ENCODE measurements at places on chromosomes 5 and 9. TPM values are rescaled to one million over a fixed set of nuclear protein-coding genes. Genes with fewer than 3 reads are reported as not detected.

DNA sequence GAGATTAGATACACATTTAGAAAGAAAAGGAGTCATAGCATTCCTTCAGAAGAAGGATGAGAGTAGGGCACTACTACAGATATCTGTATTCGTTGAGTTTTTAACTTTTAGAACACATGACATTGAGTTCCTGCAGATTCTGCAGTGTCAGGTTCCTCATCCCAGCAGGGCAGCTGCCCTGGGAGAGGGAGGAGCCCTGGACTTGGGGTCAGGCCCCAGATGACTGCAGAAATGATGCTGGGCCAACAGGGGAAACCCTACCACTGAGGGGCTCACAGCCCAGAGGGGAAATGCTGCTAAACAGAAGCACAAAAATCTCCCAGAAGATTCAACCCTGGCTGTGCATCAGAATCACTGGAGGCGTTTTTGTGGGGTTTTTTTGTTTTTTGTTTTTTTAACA lies 68.9 kb upstream of the TAF1L start:
- H3K4me3 ChIP-seq: no peak overlapping the region
- H3K36me3 ChIP-seq: no peaks in the 10 kb centered on the region
- H3K27me3 ChIP-seq: no peaks in the 10 kb centered on the region
- H3K4me1 ChIP-seq: no peaks in the 10 kb centered on the region
- H3K27ac ChIP-seq: no peak overlapping the region

- H3K27me3 ChIP-seq: peaks cover 16% of the 10 kb centered on the region
- no peak within 1 kb of the TSS for H3K4me3 ChIP-seq
- H3K27ac ChIP-seq: no peak within 1 kb of the TSS
- H3K36me3 ChIP-seq: no peaks in the 10 kb centered on the region
Measured at GRCh38 chr5:54985301-54986268, at the start of gene ESM1. Gene ESM1 (minus strand): TSS chr5:54985593. CDS start chr5:54985517, 76 bp downstream.

Gene RFK
- 13.8 TPM for total RNA-seq

Gene PCDHB14
- total RNA-seq: 2.8 TPM

GRCh38 chr5:41795125-41795524 lies 75.1 kb downstream of the OXCT1 start:
- no peak overlapping the region for H3K4me3 ChIP-seq
- DNase-seq: no peak
- H3K36me3 ChIP-seq: peaks cover 6% of the 10 kb centered on the region
- no peak overlapping the region for H3K27ac ChIP-seq

Gene ABITRAM
- 10.3 TPM for total RNA-seq

DNA sequence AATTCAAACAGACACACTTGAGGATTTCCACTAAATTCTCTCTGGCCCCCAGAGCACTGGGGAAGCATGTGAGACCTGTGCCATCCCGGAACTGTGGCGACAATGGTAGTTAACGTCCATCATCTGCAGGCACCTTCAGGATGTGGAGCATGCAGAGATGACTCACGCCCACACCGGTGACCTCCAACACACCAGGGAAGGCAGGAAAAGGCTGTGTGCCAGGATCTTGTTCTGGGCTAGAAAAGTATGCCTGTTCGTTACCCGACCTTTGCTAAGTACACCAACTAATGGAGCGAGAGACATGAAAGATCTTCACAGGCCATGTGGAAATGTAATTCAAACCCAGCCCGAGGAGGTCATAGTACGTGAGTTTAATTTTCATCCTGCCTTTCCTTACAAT lies 208.8 kb downstream of the MELK start:
- H3K27me3 ChIP-seq: peaks cover 14% of the 10 kb centered on the region
- no peaks in the 10 kb centered on the region for H3K4me1 ChIP-seq
- no peaks in the 10 kb centered on the region for H3K36me3 ChIP-seq
- no peak overlapping the region for H3K4me3 ChIP-seq
- H3K27ac ChIP-seq: no peak overlapping the region

Gene MARCHF3
- 12.7 TPM for total RNA-seq

Gene LECT2
- total RNA-seq: not detected

Gene GARNL3
- 6.6 TPM for total RNA-seq

GRCh38 chr5:86869268-86869667 lies 251.5 kb downstream of the COX7C start:
- no peaks in the 10 kb centered on the region for H3K4me1 ChIP-seq
- no peaks in the 10 kb centered on the region for H3K27me3 ChIP-seq
- no peak overlapping the region for H3K4me3 ChIP-seq
- no peaks in the 10 kb centered on the region for H3K36me3 ChIP-seq
- no peak overlapping the region for H3K27ac ChIP-seq

Gene LMNB1
- 68.8 TPM for total RNA-seq

GRCh38 chr5:78821536-78822021 lies 163.5 kb downstream of the ARSB start:
- H3K4me1 ChIP-seq: peaks cover 8% of the 10 kb centered on the region
- no peaks in the 10 kb centered on the region for H3K27me3 ChIP-seq
- DNase-seq: no peak
- no peak overlapping the region for H3K4me3 ChIP-seq
- no peak overlapping the region for H3K27ac ChIP-seq

DNA sequence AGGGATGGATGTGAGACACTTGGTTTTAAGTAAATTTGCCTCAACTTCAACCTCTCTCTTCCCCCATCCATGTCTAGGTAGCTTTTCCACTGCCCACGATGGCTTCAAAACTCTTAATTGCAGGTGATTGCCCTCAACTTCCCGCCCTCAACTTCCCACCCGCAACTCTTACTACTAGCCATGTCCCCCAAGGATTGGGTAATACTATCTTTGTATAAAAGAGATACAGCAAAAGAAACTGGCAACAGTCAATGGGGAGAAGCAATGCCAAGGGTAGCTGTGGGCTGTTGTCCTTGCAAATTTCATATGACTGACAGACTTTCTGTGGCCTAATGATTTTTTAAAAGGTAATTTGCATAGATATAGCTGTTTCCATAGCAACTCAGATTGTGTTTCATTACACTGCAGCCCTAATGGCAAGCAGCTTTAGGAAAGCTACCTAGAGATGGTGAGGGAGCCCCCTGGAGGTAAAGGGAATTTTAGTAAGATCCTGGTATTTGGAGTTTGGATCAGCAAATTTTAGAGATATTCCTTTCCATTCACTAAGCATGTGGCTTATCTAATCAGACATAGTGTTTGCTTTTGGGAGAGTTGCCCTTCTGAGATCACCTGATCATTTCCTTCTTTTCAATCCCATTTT lies 421.5 kb upstream of the DAP start:
- no peak overlapping the region for H3K27ac ChIP-seq
- H3K4me3 ChIP-seq: no peak overlapping the region
- H3K27me3 ChIP-seq: no peaks in the 10 kb centered on the region
- H3K36me3 ChIP-seq: no peaks in the 10 kb centered on the region
- H3K4me1 ChIP-seq: no peaks in the 10 kb centered on the region

Gene IFNA13
- not detected for total RNA-seq

Gene PCDHGB2
- 3.7 TPM for total RNA-seq

DNA sequence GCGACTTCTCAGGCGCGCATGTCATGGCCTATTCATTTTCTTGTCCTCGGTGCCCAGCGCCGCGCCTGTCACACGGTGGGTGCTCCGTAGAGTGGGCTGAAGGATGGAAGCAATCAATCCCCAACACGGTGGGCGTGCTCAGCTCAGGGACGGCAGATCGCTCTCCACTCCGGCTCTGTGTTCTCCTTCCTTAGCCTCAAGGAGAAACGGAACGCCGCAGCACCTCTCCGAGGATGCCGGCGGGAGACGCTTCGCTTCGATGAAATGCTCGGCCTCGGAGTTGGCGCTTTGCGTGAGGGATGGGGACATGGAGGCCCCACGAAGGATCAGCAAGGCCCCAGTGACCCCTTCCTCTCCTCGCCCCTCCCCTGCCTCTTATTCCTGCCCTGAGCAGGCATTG lies 199.5 kb downstream of the C9orf50 start:
- H3K4me1 ChIP-seq: peaks cover 36% of the 10 kb centered on the region
- H3K27me3 ChIP-seq: no peaks in the 10 kb centered on the region
- no peak for DNase-seq
- no peak overlapping the region for H3K4me3 ChIP-seq
- no peaks in the 10 kb centered on the region for H3K36me3 ChIP-seq
- H3K27ac ChIP-seq: no peak overlapping the region

DNA sequence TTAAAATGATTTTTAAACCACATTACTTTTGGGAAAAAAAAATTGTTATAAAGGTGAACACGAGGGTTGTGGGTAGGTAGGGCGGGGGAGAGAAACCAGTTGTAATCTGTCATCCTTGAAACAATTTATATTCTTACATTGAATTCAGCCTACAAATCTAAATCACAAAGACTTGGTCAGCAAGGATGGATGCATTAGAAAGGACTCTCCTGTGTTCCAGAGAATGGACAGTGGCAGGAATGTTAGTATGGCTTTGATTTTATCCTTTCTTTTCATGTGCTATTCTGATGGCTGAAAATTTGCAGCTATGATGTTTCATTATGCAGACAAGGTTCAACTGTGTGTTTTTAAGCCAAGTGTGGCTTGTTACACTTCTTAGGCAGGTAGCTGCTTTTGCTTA lies 234.7 kb downstream of the SLF1 start:
- DNase-seq: no peak
- H3K27ac ChIP-seq: no peak overlapping the region
- H3K4me3 ChIP-seq: no peak overlapping the region
- no peaks in the 10 kb centered on the region for H3K36me3 ChIP-seq

Gene TAS2R1
- not detected for total RNA-seq

DNA sequence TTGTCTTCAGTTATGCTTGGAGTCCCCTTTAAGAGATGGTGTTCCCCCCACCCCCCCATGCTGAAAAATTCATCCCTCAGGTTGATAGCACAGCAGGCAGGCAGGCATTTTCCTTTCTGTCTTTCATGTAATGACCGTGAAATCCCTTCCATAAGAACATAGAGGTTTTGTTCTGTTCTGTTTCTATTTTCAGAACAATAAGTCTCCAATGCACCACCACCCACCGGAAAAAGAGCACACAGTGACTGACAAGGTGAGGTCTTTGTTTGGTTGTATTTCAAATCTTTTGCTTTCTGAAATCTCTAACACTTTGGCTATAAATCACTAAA lies 52.4 kb downstream of the DMRT2 start:
- no peaks in the 10 kb centered on the region for H3K4me1 ChIP-seq
- H3K27me3 ChIP-seq: no peaks in the 10 kb centered on the region
- no peak overlapping the region for H3K27ac ChIP-seq
- no peaks in the 10 kb centered on the region for H3K36me3 ChIP-seq
- no peak for DNase-seq
- no peak overlapping the region for H3K4me3 ChIP-seq

Gene FAM169A
- 7.3 TPM for total RNA-seq

GRCh38 chr9:124122321-124122720 lies 110.8 kb downstream of the LHX2 start:
- H3K36me3 ChIP-seq: no peaks in the 10 kb centered on the region

Gene SLC31A1
- 18.5 TPM for total RNA-seq

Gene SLC28A3
- 1.2 TPM for total RNA-seq

DNA sequence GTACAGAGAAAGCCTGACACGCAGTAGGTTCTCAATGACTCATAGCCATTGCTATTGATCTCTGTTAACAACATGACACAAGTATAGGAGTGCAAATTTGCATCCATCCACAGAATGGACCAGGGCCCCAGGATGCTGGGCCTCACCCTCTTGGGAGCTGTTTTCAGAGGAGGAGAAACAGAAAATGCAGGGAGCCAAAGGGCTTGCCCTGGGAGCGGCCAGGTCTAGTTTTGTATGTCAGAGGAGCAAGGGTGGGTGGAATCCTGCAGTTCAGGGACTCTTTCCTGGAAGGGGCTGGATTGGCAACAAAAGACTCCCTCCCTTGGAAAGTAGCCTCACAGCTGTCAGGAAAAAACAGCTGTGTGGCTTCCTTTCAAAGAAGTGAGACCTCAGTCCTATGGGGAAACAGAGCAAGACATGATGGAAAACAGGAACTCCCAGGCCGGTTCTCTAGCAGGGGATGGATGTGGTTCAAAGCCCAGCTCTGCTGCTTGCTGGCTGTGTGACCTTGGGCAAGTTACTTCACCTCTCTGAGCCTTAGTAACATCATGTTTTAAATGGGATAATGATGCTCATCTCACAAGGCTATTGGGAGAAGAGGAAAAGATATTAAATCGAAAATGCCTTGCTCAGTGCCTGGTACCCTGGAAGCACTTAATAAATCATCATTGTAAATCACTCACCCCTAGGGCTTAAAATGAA lies 50.5 kb upstream of the SH3PXD2B start:
- DNase-seq: peak; percentile 38
- H3K27ac ChIP-seq: no peak overlapping the region
- H3K4me1 ChIP-seq: no peaks in the 10 kb centered on the region
- no peak overlapping the region for H3K4me3 ChIP-seq
- no peaks in the 10 kb centered on the region for H3K36me3 ChIP-seq

DNA sequence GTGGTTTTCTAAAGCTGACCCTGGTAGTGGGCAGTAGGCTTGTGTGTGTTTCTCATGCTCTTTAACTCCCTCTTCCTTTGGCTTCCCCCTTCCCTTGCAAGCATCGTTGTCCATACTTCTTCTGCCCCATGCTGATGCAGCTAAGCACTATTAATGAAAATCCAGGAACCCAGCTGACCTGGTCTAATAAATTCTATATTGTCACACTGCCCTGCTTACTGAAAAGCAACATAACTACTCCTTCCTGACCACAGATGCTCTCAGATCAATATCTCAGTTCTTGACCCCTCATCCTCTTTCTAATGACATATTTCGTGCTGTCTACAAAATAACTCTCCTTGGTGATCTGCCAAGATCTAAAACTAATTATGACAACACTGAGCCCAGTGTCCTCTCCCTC lies 405.5 kb downstream of the EFNA5 start:
- H3K4me1 ChIP-seq: no peaks in the 10 kb centered on the region
- no peaks in the 10 kb centered on the region for H3K27me3 ChIP-seq
- H3K27ac ChIP-seq: no peak overlapping the region
- no peaks in the 10 kb centered on the region for H3K36me3 ChIP-seq
- no peak for DNase-seq

GRCh38 chr9:109313351-109313750 lies 7.5 kb downstream of the EPB41L4B start:
- H3K4me1 ChIP-seq: no peaks in the 10 kb centered on the region
- H3K27ac ChIP-seq: no peak overlapping the region
- H3K36me3 ChIP-seq: no peaks in the 10 kb centered on the region

Gene HAPLN1
- total RNA-seq: not detected

Gene CDH9
- not detected for total RNA-seq

Gene AGGF1
- total RNA-seq: 31.9 TPM

Gene FAXDC2
- total RNA-seq: 22.9 TPM

DNA sequence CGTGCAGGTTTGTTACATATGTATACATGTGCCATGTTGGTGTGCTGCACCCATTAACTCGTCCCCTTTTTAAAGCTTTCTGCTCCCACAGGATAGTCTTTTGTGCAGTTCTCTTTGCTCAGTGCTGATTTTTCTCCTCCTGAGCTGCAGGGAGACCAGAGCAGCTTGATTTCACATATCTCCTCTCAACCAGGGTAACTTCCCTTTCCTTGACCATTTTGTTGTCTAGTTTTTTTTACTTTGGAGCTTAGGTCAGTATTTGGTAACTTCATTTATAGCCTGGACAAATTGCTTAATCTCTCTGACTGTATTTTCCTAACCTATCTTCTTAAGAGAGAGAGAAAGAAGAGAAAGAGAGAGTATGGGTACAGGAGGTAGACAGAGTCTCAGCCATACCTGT lies 137.1 kb upstream of the ZNF366 start:
- no peak overlapping the region for H3K27ac ChIP-seq
- H3K4me1 ChIP-seq: no peaks in the 10 kb centered on the region
- H3K4me3 ChIP-seq: no peak overlapping the region
